ENCODE measurements at places on chromosomes 2 and 18.

GRCh38 chr18:468955-469790 is 31.3 kb downstream of the COLEC12 start:
- DNase-seq: no peak

DNA sequence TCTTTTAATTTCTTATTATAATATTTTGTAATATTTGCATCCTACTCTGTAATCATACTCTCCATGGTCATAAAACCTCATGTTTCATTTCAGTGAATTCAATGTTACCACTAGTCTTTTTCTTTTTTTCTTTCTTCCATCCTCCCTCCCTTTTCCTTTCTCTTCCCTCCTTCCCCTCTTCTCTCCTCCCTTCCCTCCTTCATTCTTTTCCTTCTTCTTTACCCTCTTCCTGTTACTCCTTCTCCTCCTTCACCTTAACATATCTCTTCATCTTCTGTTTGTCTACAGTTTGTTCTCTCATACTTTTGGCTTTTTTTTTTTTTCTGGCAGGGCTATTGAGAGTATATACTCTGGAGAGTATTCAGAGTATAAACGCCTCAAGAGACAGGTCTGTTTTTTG is 491.6 kb upstream of the ID2 start:
- DNase-seq: no peak

DNA sequence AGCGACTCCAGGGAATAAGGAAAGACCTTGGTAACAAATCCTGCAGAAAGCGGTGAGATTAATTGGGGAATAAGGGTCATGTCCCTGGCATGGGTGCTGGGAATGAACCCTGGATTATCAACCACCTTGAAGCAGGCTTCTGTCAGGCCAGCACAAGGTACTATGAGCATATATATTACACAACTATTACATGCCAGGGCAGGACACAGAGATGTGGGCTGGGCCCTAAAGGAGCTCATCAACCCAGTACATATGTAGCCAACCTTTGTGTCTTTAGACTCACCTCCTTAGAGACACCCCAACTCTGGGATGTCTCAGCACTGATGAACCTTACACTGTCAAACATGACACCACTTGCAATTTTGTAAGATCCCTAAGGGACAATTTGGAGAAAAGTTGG is 3.4 kb downstream of the SFXN5 start:
- no peak for DNase-seq

GRCh38 chr2:233022561-233022960 is 9.5 kb upstream of the NGEF start:
- DNase-seq: no peak

DNA sequence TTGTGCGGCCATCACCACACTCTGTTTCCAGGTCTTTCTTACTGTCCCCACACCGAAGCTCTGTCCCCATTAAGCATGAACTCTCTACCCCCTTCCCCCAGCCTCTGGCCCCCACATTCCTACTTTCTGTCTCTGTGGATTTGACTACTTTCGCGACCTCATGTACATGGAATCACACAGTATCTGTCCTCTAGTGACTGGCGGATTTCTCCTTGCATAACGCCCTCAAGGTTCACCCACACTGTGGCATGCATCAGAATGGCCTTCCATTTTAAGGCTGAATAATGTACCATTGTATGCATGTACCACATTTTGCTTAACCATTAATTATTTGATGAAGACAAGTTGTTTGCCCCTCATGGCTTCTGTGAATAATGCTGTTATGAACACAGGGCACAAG is 467.6 kb upstream of the HS6ST1 start:
- no peak for DNase-seq

GRCh38 chr2:65231892-65232477 is 4.4 kb downstream of the ACTR2 start:
- no peak for DNase-seq

- no peak for DNase-seq
Observed at GRCh38 chr2:217667035-217667434, 335.8 kb downstream of the TNS1 start.

GRCh38 chr18:74402806-74403433 is 54.2 kb downstream of the DIPK1C start:
- DNase-seq: no peak

GRCh38 chr2:158113741-158114295 is 12.1 kb downstream of the UPP2 start:
- no peak for DNase-seq

DNA sequence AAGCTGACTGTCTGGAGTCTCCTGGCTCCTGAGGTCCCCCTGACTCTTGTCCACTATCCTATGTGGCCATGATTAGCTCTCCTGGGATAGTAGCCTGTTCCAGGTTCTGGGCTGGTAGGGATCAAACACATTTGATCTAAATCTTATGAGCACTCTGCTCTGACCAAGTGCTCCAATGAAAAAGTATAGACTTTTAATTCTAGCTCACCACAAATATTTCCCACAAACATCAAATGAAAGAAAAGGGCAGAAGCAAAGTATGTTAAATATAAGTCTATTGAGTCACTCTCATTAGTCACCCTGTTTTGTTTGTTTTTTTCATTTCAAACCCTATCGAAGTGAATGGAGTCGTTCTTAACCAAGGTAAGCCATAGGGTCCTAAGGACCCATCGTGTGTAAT is 39.7 kb upstream of the NEDD4L start:
- DNase-seq: no peak

DNA sequence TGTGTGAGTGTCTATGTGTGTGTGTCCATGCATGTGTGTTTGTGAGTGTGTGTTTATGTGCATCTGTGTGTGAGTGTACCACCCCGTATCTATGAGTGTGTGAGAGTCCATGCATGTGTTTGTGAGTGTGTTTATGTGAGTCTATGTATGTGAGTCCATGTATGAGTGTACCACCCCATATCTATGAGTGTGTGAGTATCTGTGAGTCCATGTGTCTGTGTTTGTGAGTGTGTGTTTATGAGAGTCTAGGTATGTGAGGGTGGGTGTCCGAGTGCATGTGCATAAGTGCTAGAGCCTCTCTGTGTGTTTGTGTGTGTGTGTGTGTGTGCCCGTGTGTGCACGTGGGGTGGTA is 86.0 kb upstream of the ATG16L1 start:
- no peak for DNase-seq

DNA sequence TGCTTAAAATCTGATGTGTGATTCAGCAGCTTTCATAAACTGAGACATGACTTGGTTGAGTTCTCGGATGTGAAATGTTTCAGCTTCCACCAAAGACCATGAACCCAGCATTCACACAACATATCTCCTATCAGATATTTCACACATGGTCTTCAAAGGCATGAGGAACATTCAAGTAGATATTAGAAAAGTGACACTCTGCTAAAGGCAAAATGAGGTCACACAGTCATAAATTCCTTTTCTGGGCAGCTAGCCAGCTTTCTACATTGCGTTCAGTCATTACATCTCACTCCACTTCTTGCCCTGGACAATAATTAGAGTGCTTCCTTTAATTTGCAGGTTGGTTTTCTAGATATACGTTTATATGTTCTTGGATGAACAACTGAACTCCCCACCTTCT is 96.7 kb downstream of the GAREM1 start:
- DNase-seq: no peak

DNA sequence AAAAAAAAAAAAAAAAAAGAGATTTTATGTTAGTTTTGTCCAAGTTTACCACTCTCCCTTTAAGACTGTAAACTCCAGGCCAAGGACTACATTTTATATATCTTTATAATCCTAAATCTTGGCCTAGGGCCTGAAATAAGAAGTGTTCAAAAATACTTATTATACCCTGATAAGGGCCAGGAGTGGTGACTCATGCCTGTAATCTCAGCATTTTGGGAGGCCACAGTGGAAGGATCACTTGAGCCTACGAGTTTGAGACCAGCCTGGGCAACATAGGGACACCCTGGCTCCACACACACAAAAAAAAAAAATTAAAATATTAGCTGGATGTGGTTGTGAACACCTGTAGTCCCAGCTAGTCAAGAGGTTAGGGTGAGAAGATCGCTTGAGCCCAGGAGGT is 12.7 kb downstream of the TRIP12 start:
- no peak for DNase-seq

GRCh38 chr18:58049000-58049688 is 5.1 kb downstream of the NEDD4L start:
- no peak for DNase-seq

DNA sequence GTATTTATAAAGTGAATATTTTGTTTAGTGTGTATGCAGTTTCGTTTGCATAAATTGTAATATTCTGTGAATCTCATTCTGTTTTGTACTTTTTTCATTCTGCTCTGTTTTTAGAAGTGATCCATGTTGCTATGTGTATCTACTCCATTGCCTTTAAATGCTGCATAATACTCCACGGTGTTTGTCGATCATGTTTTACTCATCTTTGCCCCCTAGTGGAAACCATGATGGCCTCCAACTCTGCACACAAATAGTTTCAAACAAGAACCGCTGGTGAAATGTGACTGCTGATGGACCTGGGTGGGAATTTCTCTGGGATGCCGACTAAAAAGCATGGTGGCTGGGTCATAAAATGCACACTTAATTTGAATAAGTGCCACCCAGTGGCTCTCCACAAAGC is 32.0 kb upstream of the SKOR2 start:
- DNase-seq: no peak

DNA sequence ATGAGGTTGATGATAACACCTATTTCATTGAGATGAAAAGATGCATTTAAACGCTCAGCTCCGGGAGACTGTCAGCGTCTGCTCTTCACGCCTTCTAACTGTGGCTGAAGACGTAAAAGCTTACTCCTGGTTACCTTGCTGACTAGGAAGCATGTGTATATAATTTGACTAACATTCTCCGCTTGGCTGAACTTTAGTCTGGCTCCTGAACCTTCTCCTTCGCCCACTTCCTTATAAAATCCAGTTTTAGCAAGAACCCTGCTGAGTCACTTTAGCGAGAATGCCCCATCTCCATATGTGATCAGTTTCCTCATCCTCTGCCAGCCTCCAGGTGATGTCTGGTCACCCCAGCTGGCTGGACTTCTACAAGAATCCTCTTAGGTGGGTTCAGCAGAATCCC is 12.7 kb upstream of the CREG2 start:
- DNase-seq: no peak

DNA sequence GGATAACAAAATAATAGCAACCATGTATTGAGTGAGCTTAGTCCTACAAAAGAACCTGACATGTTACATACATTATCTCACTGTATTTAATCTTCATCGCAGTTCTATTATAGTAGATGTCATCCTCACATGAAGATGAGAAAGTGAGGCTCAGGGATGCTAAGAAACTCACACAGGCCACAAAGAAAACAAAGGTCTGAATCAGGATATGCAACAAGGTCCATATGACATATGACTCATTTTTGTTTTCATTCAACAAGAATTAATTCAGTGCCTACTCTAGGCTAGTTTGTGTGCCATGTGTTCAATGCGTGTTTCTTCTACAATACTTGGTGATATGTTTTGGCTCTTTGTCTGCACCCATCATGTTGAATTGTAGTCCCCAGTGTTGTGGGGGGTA is 219.7 kb upstream of the EPHA4 start:
- no peak for DNase-seq

DNA sequence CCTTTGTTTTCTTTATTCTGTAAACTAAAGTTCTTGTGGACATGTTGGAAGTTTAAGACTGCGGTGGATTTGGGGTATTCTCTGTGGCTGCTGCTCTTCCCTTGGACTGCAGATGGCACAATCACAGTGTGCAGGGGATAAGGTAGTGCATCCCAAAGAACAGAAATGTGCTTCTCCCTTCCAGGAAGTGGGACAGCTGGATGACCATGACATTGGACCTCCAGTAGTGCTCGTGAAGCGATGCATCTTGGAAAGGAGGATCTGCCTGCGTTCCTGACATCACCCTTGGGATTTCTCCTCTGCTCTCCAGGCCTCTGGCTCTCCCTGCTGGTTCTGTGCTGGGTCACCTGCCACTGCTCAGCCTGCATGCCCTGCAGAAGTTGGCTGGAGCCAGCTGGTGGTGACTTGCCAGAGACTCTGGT is 109.9 kb downstream of the SLC4A3 start:
- DNase-seq: no peak

DNA sequence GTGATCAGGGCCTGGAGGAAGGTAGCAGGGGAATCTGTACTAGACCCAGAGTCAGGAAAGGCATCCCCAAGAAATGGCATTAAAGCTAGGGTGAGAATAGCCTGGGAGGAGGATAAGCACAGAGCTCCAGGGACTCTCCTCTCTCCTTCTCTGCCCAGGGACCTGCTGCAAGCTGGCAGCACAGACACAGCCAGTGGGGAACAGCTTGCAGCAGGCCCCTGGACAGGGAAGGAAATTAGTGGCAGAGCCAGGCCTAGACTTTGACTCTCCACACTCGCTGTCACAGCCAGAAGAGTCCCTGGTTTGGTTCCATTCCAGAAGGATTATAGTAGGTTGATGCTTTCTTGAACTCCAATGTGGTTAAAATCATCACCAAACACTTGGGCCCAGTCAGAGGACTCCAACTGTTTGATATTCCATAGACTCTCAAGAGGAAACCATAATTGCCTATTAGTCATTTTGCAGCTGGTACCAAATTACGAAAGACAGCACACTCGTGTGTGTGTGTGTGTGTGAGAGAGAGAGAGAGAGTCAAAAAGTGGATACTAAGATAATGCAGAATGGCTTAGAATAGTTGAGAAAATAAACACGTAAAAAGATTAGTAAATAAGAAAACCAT is 95.5 kb upstream of the ATP8B1 start:
- no peak for DNase-seq

DNA sequence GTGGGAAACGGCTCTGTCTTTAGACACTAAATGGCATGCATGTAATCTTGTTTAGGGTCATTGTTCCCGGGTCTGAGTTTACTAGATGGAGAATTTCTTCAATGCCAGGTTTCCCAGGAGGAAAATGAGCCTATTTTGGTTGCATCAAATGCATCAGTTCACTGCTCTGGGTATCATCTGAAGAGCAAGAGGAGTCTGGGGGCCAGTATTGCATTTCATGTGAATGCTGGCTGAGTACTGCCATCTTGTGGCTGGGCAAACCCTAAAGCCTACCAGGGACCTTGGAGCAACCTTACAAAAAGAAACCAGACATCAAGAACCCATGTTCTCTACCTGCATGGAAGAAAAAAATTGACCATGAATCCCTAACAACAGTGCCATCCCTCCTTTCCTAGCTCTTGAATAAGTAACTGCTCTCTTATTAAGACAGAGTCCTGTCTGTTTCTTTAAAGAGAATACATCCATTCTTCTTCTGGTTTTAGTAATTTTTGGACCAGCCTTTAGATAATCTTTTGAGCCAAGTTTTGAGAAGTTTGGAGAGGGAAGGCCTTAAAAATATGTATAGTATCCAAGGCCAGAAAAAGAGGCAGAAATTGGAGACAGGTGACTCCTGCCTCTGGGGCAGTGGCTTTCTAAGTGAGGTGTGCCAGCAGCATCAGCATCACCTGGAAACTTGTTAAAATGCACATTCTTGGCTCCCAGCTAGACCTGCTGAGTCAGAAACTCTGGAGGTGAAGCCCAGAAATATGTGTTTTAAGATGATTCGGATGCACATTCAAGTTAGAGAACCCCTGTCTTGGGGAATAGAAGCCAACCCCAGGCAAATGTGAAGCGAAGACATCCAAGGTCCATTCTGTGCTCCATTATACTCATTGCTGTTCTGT is 261.0 kb upstream of the CXCR4 start:
- DNase-seq: peak; percentile 71

All from central memory CD4-positive, alpha-beta T cell (primary cell).